ENCODE measurements at places on chromosomes 3 and 15.
A peak's percentile ranks its signal among the peaks of the same experiment; 100 is the strongest.

GRCh38 chr3:49387721-49388120 lies 24.1 kb downstream of the RHOA start:
- no peak for DNase-seq

DNA sequence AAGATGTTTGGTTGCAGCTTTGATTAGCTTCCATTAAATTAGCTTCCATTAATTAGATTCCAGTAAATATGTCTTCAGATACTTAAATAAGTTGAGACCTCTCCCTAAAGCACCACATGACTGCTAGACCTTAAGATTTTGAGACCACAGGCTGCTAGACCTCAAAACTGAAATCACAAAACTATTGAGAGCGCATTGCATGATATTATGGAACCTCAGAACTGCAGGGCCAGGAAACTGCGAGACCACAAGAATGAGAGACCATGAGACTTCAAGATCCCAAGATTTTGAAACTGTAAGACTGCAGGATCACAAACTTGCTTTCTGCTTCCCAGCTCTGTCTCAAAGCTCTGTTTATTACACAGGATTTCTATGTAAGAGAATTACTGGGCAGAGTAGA lies 87.4 kb downstream of the TRIM42 start:
- no peak for DNase-seq

GRCh38 chr3:113758389-113759024 lies 11.7 kb downstream of the ATP6V1A start:
- no peak for DNase-seq

GRCh38 chr15:101732772-101733171 lies 8.5 kb upstream of the TARS3 start:
- DNase-seq, result no peak

- no peak for DNase-seq
Observed at GRCh38 chr3:43857361-43858293, 166.9 kb downstream of the ABHD5 start.

DNA sequence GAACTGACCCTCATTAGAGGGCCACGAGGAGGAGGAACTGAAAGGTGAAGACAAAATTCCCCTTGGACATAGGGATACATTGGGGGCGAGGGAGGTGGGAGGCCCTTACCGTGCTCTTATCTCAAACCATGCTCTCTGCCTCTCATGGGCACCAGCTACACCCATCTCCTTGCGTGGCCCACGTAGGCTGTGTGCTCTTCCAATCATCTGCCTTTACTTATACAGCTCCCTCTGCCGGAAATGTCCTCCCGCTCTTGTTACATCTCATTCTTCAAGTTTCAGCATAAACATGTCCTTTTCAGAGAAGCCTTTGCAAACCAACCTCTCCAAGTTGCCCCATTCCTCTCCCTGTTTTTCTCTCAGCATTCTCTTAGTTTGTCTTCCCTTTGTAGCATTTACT lies 307.8 kb upstream of the PROK2 start:
- DNase-seq, result no peak

- no peak for DNase-seq
Observed at GRCh38 chr15:39934397-39935071, 619 bp downstream of the EIF2AK4 start.

DNA sequence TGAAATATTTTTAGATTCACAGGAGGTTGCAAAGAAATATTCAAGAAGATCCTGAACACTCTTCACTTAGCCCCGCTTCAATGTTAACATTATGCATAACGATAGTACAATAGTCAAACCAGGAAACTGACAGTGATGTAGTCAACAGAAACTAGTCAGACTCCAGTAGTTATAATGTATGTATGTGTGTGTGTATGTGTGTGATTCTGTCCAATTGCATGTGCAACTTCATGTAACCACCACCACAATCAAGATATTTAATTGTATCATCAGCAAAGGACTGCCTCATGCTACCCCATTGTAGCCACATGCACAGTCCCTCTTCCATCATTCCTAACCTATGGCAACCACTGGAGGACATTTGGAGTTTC lies 77.9 kb downstream of the APBA2 start:
- DNase-seq, result no peak

- DNase-seq, result no peak
Observed at GRCh38 chr15:44038755-44039191, 156.3 kb downstream of the FRMD5 start.

GRCh38 chr15:57421110-57421509 lies 44.8 kb downstream of the CGNL1 start:
- no peak for DNase-seq

DNA sequence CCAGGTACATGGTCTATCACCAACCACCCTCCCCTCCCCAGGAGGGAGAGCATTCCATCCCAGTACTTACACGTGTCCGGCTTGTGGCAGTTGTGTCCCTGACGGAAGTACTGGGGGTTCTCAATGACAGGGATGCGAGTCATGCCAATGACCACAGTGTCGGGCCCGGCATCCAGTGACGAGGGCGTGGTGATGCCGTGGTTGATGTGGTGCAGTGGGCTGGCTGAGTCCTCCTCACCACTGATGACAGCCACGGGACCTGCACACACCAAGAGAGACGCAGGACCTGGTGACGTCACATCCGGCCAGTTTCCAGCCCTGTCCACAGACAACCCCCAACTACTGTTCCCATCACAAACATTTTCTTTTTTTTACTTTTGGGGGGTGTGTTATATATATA lies 223.8 kb downstream of the NTRK3 start:
- no peak for DNase-seq

GRCh38 chr3:162217647-162218046 lies 721.0 kb downstream of the OTOL1 start:
- no peak for DNase-seq

GRCh38 chr15:65076486-65077290 lies at the start of gene KBTBD13:
Gene KBTBD13, plus strand, starts transcription at chr15:65076746. Its CDS starts 70 bp downstream, at chr15:65076816.
- DNase-seq, result no peak

- no peak for DNase-seq
Observed at GRCh38 chr15:59339252-59339672, 33.4 kb downstream of the MYO1E start.

GRCh38 chr3:71859123-71859519 lies 74.2 kb upstream of the PROK2 start:
- DNase-seq, result no peak

- DNase-seq, result no peak
Observed at GRCh38 chr15:50146632-50147031, 27.6 kb upstream of the ATP8B4 start.

DNA sequence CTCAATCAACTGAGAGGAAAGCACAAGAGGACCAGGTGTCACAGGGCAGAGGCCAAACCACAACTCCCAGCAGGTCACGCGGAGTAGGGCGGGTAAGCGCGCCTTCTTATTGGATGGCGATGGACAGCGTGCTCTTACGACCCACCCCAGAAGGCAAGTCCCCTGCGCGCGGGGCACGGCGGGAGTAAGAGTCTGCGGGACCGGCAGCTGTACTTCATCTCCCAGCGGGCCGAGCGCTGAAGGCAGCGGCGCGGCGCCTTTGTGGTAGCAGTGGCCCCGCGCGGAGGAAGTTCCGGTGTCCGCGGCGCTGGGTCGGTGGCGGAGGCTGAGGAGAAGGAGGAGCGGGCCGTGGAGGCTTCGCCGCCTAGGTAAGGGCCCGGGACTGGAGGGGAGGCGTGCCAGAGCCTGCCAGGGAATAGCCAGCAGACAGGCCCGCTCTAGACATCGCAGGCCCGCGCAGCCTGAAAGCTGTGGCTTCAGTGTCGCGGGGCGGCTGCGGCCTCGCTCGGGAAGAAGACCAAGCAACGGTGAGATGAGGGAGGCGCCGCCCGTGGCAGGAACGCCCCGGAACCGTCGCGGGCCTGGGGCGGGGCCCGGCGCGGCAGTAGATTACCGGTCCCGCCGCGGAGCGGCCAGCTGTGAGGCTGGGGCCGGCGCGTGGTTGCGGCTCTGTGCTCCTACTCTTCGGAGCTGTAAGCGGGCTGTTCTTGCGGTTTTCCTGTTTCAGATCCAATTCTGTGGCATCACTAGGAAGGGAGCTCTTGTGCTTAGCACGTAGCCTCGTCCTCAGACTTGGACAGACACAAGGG lies at the start of gene RBM6:
RBM6 (plus strand) TSS at position 293 of the 809 bp plus-strand sequence. CDS start 22,492 bp downstream, outside the sequence.
- peak; percentile 95 for DNase-seq

GRCh38 chr3:150372722-150373121 lies 35.4 kb upstream of the TSC22D2 start:
- DNase-seq, result no peak

DNA sequence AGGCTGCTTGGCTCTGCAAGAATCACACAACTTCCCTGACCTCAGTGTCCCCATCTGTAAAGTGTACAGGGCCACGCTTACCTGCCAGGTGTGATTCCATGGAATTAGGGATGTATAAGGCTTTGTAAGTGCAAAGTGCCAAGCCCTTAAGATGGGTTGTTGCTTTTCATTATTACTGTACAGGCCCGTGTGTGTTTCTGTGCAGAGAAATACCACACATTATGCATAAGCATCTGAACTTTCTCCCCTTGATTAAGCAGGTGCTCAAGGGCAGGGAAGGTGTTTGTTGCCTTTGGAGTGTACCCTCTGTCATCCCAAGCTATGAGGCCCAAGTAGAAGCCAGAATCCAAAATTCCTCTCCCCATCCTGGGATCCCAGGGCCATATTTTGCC lies 13.6 kb upstream of the HRH1 start:
- no peak for DNase-seq

DNA sequence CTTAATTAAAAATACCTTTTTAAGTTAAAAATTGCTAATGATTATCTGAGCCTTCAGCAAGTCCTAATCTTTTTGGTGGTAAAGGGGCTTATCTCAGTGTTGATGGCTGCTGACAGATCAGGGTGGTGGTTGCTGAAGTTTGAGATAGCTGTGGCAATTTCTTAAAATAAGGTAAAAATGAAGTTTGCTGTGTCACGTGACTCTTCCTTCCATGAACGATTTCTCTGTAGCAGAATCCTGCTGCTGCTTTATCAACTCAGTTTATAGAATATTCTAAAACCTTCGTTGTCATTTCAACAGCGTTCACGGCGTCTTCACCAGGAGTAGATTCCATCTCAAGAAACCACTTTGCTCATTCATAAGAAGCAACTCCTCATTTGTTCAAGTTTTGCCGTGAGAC lies 110.1 kb downstream of the SUCNR1 start:
- DNase-seq, result no peak

GRCh38 chr3:99714146-99714545 lies 75.8 kb downstream of the COL8A1 start:
- DNase-seq, result no peak

- DNase-seq, result no peak
Observed at GRCh38 chr3:31053299-31053698, 158.8 kb upstream of the GADL1 start.

- DNase-seq, result no peak
Observed at GRCh38 chr3:177283983-177284382, 86.7 kb upstream of the TBL1XR1 start.

DNA sequence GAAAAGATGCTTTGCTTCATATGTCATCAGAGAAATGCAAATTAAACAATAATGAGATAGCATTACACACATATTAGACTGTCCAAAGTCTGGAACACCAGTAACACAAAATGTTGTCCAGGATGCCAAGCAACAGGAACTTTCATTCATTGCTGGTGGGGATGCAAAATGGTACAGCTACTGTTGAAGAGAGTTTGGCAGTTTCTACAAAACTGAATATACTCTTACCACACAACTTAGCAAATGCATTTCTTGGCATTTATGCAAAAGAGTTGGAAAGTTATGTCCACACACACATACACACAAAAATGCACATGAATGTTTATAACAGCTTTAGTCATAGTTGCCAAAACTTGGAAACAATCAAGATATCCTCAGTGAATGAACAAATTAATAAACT lies 195.2 kb upstream of the MME start:
- no peak for DNase-seq

- DNase-seq, result no peak
Observed at GRCh38 chr15:64515196-64515595, 54.8 kb downstream of the ZNF609 start.

DNA sequence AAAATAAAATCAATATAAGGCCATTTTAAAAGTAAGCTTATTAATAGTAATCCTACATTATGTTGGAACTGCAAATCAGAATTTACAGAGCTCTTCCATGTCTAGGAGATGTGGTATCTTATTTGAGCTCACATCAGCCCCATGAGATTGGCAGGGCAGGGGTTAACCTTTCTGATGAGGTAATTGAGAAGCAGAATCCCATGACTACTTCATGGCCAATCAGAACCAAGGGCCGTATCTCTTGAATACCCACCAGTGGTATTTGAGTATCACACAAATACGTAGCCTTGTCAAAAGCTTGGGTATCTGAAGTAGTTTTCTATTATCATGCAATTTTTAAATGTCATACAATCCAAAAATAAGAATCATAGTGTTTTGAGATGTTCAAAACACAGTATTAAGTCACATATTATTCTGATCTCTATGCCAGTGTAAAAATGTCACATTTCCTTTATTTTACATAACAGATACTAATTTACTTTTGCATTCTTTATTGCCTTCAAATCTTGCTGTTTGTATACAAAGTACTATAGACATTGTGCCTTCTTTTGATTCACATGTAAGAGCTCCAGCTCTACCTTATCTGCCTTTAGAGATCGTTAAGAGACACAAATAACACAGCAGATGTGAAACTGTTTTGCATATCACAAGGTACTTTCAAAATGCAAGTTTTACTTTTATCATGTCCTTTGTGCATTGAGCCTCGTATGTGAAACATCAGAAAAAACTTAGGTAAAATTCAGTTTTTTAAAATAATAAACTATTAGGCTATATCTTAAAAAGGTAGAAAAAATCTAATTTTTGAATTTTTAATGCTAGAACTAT lies 251.7 kb upstream of the GOLGA6L4 start:
- DNase-seq, result no peak

- no peak for DNase-seq
Observed at GRCh38 chr3:142213298-142213697, 12.1 kb downstream of the GK5 start.

DNA sequence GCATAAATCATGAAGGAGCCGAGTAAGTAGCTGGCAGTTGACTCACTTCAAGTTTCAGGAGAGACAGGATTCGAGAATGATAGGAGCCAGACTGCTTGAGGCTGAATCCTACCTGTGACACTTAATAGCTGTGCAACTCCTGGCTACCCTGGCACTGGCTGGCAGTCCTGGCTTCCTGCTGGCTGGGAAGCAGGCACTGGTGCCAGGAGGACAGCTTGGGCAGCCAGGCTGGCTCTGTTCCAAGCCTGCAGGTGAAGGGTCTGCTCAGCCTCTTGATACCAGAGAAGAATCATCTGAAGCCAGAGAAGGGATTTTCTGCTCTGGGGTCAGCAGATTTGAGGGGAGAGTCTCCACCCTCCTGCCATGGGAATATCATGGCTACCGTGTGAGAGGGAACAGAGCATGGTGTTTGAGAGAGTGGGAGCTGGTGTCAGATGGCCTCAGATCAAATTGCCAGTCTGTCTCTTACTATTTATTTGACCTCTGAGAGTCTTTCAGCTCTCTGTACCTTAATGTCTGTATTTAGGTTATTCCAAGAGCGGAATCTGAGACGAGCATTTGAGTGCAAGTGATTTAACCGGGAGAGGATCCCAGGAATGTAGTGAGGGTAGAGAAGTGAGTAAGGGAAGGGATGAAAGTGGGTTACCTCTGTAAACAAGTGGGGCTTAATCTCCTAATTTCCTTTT lies 4.4 kb upstream of the XIRP1 start:
- no peak for DNase-seq

GRCh38 chr3:46716461-46717441 lies 918 bp downstream of the PRSS50 start:
- DNase-seq, result no peak

- no peak for DNase-seq
Observed at GRCh38 chr15:66132251-66132816, 121.2 kb downstream of the MEGF11 start.
